Activated CD8-positive, alpha-beta memory T cell treated with anti-CD3 and anti-CD28 coated beads for 1 hour (primary cell): ENCODE measurements at places on chromosomes 5 and 9.

DNA sequence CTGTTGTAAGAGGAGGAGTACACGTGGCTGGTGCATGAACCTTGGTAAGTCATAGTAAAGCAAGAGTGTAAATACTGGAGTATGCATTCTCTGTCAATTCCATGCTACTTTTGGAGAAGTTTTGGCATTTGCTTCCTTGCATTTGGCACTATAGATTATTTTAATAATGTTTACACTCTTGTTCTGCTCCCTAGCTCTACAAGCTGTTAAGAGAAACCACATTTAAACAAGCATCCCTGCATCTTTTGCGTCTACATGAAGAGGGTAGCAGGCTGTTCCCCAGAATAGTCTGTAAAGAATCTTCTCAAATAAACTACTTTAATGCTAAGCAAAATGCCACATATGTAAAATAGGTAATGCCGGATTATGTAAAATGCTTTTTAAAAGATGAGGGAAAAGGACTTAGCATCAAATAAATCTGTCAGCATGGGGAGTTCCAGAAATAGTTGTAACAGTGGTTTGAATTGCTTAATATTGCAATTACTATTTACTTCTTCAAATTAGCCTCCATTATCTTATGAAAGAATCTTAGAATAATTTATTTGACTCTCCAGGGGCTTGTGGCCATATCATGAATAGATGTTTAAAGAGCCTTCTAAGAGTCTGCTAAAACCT, 2127.3 kb upstream of the WWC1 start:
- DNase-seq = no peak

GRCh38 chr5:110625376-110625999, 101.0 kb downstream of the TMEM232 start:
- no peak for DNase-seq

- no peak for DNase-seq
These were observed 73.3 kb downstream of the GOLPH3 start for GRCh38 chr5:32100691-32101302.

GRCh38 chr9:1979741-1980367, 35.3 kb upstream of the SMARCA2 start:
- no peak for DNase-seq

GRCh38 chr9:125440411-125440810, 178.8 kb downstream of the GAPVD1 start:
- no peak for DNase-seq

- DNase-seq = no peak
These were observed 46.4 kb upstream of the SLC44A1 start for GRCh38 chr9:105198023-105198422.

- no peak for DNase-seq
These were observed 271.8 kb downstream of the SMARCA2 start for GRCh38 chr9:2286825-2287455.

GRCh38 chr5:112772124-112772523, 34.4 kb downstream of the APC start:
- DNase-seq = no peak

DNA sequence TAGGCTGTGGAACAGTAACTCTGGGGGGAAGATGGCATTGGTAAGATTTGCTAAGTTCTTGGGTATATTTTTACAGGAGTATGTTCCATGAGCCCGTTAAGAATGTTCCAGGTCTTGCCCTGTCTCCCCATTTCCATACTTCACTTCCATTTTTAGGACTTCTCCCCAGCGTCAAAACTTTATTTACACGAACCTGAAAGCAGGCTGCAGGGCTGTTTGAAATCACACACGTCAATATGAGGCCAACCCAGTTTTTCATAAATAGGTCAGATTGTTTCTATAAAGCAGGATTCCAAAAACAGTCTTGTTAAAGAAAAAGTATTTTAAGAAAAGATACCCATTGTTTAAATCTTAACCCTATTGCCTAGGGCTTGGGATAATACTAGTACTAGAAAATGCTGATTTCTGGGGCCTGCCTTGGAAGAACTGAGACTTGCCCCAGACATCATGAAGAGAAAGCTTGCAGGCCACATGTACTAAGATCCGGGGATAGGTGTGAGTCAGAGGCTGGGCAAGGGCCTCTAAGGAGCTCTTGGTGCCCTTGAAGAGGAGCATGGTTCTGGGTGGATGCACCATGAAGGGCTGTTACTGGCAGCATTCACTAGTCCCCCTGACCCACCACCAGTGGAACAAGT, 24.2 kb downstream of the TRIO start:
- no peak for DNase-seq

- no peak for DNase-seq
These were observed 9.5 kb downstream of the SIL1 start for GRCh38 chr5:139188558-139189270.
